Stimulated activated memory B cell treated with anti-CD40 and anti-IgM and Interleukin-4, amounts not matched to agents 10 μg/mL and 1 μg/mL and 100 μg/mL, for 72 hours (primary cell): ENCODE measurements at places on chromosomes 1 and 21.

DNA sequence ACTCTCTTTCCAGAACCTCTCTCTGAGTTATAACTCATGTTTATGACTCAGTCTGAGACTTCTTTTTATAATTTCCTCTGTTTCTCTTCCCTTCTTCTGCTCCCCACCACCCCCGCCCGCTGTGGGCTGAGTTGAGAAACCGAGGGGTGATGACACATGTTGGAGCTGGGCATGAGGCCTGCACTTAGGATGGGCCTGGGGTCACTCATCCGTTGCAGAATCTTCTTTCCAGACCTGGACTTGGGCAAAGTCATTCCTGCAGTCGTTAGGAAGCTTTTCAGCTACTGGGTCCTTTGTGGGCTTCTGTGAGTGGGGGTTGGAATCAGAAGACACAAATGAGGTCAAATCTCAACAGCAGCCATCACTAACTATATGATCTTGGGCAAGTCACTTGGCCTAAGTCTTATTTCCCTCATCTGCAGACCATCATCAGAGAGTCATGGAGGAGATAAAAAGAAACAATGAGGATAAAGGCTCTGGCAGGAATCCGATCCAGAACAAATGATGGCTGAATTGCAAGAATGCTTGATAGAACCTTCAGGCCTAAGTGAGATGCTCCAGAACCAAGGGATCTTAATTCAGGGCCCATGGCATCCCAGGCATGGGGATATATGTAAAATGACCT, 53.4 kb downstream of the RPS6KA1 start:
- peak; percentile 83 for ATAC-seq

DNA sequence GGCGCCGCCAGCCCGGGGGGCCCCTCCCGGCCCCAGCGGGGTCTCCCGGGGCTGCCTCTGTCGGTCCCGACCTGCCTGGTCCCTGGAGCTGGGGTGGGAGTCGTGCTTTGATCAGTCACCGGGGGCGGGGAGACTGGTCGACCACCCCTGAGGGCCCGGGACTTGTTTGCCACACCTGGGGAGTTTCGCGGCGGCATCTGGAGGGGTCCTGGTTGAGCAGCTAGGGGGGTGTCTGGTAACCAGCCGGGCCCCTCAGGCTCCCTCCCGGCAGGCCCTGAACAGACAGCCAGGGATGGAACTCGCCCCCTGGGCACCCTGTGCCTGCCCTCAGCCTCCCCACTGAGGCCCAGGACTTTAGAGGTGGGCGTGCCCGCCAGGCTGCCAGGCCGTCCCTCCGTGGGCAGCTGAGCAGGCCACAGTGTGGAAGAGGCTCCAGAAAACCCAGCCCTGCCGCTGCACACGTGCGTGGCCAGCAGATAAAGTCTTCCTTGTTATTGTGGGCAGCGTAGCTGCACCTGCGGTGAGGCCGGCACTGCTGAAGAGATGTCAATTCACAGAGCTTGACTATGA, 13.3 kb upstream of the SAMD11 start:
- ATAC-seq, result no peak

GRCh38 chr1:41364442-41365319, 3.4 kb downstream of the FOXO6 start:
- ATAC-seq, result no peak

DNA sequence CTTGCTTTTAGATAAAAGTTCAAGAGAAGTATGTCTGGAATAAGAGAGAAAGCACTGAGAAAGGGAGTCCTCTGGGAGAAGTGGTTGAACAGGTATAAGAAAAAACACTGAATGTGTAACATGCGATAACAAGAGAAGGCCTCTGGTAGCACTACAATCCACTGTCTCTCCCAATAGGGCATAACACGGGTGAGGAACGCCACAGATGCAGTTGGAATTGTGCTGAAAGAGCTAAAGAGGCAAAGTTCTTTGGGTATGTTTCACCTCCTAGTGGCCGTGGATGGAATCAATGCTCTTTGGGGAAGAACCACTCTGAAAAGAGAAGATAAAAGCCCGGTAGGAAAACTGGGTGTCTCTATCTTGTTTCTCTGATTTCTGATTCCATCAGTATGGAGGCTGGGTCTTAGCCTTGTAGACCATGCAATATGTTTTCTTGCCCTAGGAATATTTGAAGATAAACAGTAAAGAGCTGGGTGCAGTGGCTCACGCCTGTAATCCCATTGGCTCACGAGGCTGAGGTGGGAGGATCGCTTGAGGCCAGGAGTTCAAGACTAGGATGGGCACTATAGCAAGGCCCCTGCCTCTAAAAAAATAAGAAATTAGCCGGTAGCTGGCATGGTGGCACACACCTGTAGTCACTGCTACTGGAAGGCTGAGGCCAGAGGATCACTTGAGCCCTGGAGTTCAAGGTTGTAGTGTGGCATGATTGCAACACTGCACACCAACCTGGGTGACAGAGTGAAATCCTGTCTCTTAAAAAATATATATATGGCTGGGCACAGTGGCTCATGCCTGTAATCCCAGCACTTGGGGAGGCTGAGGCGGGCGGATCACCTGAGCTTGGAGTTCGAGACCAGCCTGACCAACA, 40.4 kb downstream of the DAP3 start:
- no peak for ATAC-seq

- ATAC-seq, result no peak
Measured at GRCh38 chr1:225691377-225691776, 38.5 kb upstream of the ENAH start.

DNA sequence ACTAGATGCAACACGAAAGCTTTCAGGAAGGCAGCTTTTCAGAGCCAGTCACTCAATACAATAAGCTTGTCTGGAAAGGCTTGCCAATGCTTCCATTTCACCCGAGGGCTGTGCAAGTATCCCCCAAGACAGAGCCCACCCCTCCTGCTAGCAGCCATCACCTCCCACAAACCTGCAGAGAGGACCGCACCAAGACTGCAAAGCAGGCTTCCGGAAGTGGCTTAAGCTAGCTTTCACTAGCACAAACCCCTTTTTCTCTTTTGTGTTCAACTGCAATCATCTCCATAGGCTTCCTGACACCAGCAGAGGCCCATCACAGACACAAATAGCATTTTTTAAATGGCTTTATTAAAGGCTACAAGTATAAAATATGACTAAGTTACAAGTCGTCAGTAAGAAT, 31.5 kb downstream of the C1orf198 start:
- no peak for ATAC-seq

DNA sequence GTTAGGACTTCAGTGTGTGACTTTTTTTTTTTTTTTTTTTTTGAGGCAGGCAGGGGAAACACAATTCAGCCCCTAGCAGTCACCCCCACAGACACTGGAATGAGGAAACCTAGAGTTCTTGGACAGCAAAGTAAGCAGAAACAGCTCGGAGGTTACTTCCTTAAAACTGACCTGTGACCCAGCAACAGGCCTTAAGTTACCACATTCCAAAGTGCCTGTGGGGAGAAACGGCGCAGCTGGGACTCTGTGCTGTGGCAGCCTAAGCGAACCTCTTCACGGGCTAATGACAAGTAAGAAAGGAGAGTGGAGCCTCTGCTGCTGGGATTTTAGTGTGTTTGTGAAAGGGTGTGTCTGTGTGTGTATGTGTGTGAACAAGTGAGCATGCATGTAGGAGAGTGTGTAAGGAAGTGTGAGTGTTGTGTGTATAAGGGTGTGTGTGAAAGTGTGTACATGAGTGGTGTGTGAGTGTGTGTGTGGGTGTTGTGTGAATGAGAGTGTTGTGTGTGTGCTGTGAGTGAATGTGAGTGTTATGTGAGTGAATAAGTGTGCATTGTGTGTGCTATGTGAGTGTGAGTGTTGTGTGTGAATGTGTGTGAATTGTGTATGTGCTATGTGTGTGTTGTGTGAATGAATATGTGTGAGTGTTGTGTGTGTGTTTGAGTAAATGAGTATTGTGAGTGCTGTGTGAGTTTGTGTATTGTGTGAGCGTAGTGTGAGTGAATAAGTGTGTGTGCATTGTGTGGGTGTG, 180.8 kb downstream of the BRINP2 start:
- ATAC-seq, result no peak

GRCh38 chr1:222772996-222773379, 36.0 kb downstream of the FAM177B start:
- peak; percentile 94 for ATAC-seq

- no peak for ATAC-seq
Measured at GRCh38 chr1:62397301-62397700, 39.5 kb upstream of the USP1 start.

DNA sequence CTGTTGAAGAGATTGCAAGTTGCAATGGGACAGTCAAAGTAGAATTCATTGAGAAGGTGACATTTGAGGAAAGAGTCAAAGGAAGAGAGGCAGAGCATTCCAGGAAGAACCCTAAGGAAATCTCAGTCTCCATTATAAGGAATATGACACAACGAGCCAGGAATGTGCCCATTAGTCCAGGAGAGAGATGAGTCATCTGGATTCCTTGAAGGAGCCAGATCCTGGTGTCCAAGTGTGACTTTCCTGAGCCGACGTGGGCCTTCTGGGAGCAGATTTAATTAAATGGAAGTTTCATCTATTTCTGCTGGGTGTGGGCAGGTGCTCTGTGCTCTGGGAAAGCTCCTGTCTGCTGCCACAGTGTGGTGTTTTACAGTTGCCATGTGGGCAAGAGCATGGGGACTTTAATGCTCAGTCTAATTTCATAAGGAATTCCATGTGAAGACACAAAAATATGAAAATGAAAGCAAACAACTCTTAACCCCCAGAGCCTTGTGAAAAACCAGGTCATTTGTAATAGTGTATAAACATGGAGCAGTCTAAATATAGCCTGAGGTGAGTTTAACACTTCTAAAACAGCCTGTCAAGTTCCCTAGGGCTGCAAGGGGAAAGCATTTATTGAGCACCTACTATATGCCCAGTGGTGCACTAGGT, 111.4 kb upstream of the ARTN start:
- no peak for ATAC-seq

- no peak for ATAC-seq
Measured at GRCh38 chr21:24897883-24898282, 709.4 kb downstream of the MRPL39 start.

GRCh38 chr1:98538106-98538505, 123.4 kb upstream of the SNX7 start:
- no peak for ATAC-seq

DNA sequence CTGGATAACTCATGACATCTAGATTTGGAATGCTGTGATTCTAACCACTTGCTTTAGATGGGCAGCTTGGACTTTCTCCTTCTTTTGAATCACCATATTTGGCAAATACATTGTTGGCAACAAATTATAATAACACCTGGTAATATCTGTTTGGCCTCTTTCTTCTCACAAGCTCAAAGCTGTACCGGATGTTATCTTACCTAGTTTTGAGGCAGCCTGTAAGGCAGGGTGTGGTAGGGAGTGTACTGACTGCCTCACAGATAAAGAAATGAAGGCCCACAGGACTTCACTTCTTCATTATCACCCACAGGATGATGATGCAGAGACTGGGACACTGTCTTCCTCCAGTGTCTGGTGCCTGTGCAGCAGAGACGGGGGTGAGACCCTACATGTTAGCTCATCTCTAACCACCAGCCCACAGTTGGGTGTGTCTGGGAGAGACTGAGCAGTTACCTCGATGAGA, 28.5 kb downstream of the TUFT1 start:
- ATAC-seq, result no peak

- no peak for ATAC-seq
Measured at GRCh38 chr1:244090645-244091044, 39.6 kb downstream of the ZBTB18 start.
